Activated naive CD4-positive, alpha-beta T cell treated with anti-CD3 and anti-CD28 coated beads, Interleukin-2, amount 50 U/mL, for 72 hours (primary cell): ENCODE measurements at places on chromosomes 6 and 20. TPM values are rescaled to one million over a fixed set of nuclear protein-coding genes. Genes with fewer than 3 reads are reported as not detected.

ANKS1A gene
- total RNA-seq = 9.3 TPM

DNA sequence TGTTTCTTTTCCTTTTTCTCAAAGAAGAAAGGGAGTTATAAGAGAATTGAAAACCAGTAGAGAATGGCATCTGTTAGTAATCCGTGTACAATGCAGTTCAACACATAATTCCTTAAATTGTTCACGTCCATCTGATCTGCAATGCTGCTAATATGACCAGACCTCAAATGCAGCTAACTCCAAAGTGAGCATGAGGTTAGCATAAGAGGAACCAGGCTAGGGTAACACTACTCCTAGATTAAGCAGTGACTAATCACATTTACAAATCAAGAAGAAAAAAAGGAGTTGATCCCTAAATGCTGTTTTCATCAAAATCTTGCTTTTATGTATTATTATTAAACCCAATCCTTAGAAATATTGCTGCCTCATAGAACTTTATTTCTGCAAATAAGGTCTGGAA is 432.7 kb upstream of the ARID1B start:
- no peak for DNase-seq

- DNase-seq = no peak
Observed at GRCh38 chr6:131681585-131681984, 19.6 kb downstream of the OR2A4 start.

TRDN gene
- not detected for total RNA-seq

- DNase-seq = no peak
Observed at GRCh38 chr20:32226391-32226790, 18.7 kb downstream of the POFUT1 start.

DNA sequence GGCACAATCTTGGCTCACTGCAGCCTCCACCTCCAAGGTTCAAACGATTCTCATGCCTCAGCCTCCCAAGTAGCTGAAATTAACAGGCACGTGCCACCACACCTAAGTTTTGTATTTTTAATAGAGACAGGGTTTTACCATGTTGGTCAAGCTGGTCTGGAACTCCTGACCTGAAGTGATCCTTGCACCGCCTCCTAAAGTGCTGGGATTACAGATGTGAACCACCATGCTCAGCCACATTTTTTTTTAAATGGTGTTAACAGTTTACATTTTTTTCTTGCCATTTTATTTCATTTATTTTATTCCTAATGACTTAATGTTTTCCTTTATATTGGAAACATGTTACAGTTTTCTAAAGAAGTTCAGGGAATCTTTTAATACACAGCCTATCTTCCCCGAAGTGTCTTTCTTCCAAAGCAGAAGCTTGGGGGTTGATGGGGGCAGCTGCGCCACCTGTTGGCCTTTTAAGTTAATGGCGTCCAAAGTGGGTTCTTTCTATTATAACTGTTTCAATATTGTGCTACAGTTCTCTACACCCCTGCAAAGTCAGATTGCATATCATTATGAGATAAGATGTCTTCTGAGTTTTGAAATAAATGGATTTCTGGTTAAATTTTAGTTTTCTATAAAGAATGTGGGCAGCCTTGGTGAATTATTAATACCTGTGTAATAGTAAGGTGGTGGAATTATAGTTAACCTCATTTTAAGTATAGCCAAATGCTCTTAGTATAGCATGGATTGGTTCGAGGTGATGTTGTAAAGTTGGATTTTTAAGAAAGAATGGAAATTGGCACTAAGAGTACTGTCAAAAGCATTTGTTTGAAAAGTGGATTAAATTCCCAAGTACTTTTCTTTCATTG is 42.0 kb upstream of the PLCG1 start:
- DNase-seq = peak; percentile 38

- DNase-seq = no peak
Observed at GRCh38 chr6:7142228-7142801, 34.6 kb downstream of the RREB1 start.

GRCh38 chr6:2111162-2111677 is 134.2 kb downstream of the GMDS start:
- no peak for DNase-seq

HTR1E gene
- total RNA-seq = not detected

GSTA3 gene
- total RNA-seq = not detected
